ENCODE measurements at places on chromosomes 7 and 10.

- DNase-seq: no peak
Observed at GRCh38 chr7:104328970-104329825, 795 bp downstream of the LHFPL3 start.

GRCh38 chr10:25778646-25779045 lies 155.4 kb upstream of the MYO3A start:
- DNase-seq: no peak

DNA sequence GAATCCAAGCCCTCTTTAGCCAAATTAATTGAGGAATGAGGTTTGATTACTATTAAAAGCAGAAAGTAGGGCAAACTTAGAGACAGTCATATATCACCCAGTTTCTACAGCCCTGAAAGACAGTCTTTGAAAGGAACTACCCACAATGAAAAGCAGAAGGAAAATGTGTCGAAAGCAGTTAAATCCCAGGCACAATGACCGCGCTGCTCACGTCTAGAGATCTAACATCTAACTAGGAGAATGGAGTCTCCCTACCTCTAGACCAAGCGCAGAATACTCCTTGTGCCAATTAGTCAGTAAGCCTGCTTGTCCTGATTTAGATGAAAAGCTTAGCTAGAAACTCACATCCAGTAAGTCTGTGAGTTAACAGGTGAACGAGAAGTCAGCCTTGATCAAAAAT lies 350.0 kb downstream of the FGFR2 start:
- no peak for DNase-seq

- no peak for DNase-seq
Observed at GRCh38 chr10:12382157-12382548, 32.8 kb downstream of the CAMK1D start.

GRCh38 chr10:110414548-110415309 lies 83.0 kb upstream of the DUSP5 start:
- DNase-seq: peak; percentile 71

DNA sequence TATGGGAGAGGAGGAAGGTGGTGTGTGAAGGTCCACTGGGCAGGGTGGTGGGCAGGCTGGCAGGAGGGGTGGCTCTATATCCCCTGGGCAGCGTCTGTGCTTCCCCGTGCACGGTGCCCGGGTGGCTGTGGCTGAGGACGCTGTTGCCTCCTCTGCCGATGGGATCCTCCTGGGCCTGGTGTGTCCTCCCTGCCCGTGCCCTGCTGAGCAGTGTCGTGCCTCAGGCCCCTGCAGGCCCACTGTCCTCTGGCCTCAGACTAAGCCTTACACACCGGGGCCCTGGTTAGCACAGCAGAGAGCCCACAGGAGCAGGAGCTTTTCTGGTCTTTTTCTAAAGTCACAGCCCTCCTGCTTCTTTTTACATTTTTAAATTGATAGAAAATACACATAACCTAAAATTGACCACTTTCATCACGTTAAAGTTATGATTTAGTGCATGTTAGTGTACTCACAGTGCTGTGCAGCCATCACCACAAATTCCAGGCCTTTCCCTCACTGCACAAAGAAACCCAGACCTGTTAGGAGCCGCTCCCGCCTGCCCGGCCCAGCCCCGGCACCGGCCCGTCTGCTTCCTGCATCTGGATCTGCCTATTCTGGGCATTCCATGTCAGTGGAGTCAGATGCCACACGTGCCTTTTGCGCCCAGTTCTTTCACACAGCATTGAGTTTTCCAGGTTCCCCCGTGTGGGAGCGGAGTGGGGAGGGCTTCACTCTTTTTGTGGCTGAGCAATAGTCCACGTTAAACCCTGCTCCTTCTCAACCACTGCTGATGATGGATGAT lies 19.4 kb downstream of the PFKFB3 start:
- no peak for DNase-seq

- DNase-seq: no peak
Observed at GRCh38 chr7:99786726-99787335, 2.8 kb upstream of the CYP3A4 start.

DNA sequence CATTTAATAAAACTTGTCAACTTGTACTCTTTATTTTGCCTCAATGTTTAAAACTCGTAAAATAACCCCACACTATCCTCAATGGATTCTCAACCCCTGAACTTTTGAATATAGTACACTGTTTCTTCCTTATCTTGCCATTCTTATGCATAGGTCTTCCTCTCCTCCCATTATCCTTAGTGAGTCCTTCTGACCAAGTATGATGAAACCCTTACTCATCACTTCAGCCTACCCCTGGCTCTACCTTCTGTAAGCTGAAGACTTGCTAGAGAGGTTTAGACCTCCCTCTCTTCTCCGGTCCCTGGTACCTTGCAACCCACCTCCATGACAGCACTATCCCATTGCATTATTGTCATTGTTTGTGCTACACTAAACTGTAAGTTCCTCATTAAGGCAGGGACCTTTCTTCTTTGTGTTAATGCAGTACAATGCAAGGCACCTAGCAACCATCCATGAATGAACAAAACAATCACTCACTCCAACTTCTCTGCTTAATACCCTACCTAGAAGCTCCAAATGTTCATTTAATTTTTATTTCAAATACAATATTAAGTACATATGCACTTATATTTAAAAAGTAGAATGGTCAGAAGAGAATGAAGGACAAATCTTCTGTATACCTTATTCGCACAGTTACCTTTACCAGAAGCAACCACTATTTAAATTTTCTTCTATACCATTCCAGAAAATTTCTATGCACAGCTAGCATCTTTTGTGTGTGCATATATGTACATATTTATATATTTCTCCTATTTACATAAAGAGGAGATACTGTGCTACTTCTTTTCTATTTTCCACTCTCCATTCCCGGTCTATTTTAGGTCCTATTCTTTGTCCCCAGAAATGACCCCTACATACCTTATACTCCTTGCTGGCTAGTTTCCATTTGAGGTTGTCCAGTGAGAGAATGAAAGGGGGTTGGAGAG lies 77.5 kb downstream of the SLC16A9 start:
- no peak for DNase-seq

DNA sequence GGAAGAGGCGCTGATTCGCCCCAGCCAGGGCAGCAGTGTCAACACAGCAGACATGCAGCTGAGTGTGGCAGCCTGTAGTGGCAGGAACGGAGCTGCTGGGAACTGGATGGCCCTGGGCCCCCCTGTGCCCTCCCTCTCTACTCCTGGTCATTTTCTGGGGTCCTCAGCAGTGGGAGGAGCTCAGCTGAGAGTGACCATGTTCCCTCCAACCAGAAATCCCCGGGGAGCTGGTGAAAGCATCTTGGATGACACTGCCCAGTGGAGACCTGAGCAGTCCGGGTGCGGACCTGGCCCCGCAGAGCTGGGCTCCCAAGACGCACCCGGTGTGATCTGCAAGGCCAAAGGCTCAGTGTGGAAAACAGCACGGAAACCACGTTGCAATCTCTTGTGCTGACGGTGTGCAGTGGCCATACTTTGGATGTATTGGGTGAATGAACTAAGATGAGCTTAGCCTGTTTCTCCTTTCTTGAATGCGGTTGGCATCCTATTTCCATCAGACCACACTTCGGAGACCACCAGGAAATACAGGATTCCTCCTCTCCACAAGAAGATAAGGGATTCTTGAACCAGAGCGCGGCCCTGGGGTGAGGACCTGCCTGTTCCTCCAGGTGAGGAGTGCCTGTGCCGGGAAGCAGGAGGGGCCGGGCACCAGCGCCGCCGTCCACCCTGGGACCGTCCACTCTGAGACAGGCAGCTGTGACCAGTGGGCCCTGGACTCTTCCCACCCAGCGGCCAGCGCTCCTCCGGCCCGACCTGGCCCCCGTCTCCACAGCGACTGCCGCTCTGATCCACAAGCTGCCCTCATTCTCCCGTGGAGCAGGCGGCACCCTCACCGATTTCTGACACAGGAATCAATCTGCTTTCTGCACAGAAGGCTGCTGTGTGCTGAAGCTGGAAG lies 93.5 kb upstream of the DIP2C start:
- DNase-seq: no peak

DNA sequence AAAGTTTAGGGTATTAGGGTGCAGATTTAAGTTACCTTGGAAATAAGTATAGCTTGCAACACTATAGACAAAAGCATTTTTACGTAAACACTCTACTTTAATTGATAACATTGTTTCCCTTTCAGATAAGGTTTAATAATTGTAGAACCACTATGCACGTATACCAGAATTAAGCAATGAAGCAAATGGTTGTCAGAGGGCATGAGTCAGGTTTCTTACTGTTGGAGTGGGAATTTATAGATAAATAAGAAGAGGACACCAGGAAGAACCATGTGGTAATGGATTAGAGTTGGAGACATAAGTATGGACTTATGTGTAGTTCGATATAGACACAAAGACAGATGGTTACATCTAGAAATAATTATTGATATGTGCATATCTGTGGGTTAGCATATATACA lies 355.6 kb downstream of the ETV1 start:
- DNase-seq: no peak

DNA sequence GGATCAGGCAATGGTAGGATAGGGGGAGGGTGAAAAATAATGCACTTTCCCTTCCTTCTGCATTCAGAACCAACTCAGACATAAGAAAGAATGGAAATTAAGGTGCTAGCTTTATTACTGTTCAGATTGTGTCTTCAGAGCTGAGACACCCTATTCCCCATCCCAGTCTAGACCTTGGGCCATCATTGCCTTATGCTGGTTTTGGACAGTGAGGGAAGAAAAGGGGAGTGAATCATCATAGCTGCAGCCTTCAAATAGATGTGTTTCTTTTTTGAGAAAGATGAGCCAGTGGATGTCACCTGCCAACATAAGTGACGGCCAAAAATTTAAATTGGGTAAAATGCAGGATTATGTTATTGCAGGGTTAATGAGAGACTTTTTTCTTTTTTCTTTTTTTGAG lies 27.0 kb upstream of the TOMM7 start:
- no peak for DNase-seq

DNA sequence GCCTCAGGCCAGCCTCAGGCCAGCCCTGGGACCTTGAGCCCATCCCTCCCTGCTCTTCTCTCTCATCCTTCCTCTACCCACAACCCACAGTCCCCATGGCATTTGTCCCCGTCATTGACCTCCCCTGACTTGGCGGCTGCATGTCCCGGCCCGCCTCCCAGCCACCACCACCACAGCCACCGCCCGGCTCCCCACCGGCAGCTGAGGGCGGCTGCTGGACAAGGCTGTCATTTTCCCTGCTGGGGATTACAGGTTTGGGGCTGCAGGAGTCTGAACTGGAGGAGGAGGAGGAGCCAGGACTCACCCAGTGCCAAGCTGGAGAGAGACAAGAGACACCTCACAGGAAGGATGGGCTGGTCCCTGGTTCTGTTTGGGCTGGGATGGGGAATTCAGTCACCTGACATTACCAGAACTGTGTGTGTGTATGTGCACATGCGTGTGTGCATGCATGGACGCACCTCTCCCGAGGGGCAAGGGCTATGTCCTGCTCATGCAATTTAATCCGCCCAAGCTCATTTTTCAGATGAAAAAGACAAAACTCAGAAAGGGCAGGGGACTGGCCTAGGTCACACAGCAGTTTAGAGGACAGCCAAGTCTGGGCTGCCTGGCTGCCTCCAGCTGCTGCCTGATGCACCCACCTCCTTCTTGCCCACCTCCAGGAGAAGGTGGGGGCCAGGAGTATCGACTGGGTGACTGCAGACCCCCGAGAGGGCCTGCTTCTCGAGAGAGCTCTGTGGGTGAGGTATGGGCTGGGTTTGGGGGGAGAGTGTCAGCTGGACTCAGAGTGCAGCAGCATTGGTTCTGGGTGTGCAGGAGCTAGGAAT lies 113.1 kb downstream of the ZMIZ1 start:
- DNase-seq: no peak

DNA sequence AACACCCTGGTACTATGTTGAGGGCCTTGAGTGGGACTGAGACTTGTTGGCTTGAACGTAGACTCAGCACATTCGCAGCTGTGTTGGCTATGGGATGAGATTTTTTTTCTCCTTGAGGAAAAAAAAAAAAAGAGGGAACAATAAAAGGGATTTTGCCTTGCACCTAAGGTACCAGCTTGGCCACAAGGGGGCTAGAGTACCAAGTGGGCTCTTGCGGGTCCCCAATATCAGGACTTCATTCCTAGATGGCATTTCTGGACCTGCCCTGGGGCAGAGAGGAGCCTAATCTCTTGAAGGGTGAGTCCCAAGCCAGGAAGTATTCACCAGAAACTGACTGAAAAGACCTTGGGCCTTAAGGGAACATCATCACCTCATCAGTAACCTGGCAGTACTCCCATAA lies 1083.6 kb upstream of the PHF14 start:
- no peak for DNase-seq

GRCh38 chr7:69780379-69780778 lies 182.1 kb downstream of the AUTS2 start:
- DNase-seq: no peak

DNA sequence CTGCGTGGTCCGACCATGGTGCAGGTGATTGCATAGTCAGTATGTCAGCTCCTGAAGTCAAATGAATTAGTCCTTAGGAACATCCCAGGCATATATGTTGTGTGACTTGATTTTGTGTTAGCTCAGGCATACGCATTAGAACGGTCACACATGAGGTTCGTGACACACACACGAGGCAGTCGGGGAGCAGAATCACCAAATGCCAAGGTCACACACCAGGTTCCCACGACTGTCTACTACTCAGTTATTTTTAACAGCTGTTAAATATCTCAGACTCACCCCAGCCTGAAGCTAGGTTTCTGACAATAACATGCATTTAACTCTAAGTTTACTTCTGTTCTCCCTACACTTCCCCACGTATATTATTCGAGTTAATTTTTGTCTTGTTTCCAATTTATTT lies 54.8 kb downstream of the DYNC2I1 start:
- DNase-seq: no peak
